ENCODE measurements at places on chromosomes 2 and 18. TPM values are rescaled to one million over a fixed set of nuclear protein-coding genes. Genes with fewer than 3 reads are reported as not detected.

DNA sequence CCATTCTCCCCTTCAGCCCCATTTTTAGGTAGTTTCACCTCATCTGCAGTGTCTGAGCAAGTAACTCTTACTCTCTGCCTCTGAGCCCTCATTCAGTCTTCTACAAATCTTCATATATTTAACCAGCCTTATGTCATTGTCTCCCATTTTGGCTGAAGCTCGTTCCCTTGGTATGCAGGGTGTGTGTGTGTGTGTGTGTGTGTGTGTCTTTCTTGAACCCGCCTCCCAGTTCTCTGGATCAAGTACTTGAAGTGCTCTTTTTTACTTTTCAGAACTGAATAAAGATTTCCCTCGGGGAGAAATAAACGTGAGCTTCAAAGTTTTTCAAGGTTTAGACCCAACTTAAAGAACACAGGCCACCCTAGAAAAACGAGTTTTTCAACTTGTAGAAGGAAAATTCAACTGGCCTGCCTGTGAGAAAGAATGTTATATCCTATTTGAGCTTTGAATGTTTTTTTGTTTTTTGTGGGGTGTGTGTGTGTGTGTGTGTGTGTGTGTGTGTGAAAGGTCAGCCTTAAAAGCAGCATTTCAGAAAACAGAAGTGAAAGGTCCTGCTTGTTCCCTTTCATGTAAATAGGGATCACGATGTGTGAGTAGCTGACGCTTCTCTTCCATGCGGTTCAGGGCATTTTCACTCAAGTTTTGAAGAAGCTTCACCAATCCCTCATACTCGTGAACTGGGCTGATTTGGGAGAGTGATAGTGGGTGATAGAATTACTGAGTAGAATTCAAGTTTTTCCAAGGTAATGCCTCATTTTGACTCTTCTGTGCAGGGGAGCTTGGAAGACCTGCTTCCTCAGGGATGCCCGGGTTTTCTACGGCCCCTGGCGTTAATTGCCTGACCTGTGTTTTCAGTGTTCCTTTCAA lies 50.6 kb upstream of the EML6 start:
- DNase-seq: no peak

KIF5C gene
- total RNA-seq: 1.2 TPM

- DNase-seq: no peak
Observed at GRCh38 chr2:224252631-224253030, 149.3 kb downstream of the FAM124B start.

DNA sequence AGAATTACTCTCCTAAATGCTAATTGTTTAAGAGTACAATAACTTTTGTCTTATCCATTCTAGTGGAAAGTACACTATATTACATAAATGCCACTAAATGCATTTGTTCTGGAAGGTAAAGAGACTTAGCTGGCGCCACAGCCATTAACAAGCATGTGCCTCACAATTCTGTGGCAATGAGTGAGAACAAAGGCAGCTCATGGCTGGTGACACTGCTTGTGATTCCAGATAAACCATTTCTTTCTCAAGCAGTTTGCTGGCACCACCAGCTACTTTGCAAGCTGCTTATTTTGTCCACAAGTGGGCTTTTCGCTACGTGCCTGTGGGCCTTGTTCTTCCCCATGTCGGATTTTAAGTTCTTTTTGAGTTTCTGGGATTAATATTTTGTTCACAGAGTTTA lies 147.6 kb upstream of the SMAD7 start:
- no peak for DNase-seq

GRCh38 chr2:240240017-240240734 lies 99.7 kb upstream of the OTOS start:
- no peak for DNase-seq

DNA sequence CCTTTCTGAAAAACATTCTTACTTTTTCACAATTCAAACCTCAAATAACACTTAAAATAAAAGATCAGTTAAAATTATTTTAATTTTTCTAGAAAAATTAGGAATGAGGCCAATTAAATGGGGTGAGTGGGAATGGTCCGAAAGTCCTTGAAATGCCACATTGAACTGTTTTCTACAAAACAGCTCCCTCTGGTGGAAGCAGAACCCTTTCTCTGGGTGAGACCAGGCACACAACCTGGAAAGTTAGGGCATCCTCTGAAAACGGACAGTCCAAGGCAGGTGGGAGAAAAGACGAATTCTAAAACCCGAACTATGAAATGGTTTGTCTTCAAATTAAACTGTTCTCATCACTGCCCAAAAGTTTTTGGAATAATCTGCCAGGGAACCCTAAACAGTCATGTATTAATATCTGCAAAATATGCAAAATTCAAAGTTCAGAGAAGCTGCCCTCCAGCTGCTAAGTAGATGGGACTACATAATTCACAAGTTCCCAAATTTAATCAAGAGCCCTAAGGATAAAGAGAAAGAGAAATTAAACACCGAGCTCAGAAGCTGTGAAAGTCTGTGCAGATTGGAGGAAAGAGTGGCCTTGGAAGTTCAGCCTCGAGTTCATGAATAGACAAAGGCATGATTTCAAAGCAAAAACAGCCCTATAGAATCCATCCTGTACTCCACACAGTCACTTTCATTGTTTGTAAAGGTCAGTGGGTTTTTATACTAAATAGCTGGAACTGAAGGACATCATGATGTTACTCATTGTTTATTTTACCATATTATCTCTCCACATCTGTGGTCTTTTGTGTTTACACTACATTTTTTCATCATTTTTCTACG lies 108.3 kb downstream of the PIEZO2 start:
- no peak for DNase-seq

Measured in Right ventricle myocardium superior (tissue), 1 donor.